ENCODE measurements at places on chromosomes 5 and 9.

DNA sequence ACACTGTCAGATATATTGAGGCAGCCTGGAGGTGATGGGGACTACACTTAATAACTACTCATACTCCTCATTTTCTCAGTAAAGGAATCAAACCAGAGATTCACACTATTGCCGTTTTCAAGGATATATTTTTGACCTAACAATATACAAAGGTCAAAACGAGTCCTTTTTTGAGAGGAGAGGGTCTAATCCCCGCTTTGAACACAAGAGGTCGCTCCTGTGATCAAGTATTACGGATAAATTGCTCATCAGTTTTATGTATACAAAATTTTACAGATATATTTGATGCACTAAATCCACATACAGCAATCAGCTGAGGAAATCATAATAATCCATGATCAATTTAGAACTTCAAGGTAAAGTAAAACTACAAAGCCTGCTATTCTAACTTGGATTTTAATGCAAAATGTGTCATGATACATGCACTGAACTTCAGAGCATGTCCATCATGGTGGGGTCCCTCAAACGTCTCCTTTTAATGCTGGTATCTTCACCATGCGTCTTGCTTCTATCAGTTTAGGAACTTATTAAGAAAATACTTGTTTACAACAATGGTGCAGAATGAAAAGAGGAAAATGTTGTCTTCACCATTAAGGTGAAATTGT lies 2.5 kb upstream of the ISL1 start:
- DNase-seq: no peak

DNA sequence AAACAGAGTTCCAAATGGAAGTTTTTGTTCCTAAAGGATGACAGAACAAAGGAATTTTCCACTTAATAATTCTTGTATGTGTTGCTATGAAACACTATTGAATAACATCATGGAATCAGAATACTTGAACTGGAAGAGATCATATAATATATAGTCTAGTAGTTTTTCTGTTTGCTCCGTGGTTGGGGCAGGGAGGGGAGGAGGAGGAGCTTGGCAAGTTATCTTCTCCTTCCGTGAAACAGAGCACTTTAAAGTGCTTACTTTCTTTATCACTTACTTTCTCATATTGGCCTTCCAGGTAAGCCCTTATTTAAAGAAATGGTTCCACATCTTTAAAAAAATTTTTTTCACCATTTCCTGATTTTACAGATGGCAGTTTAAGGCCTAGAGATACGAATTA lies 165.9 kb upstream of the TLX3 start:
- no peak for DNase-seq

GRCh38 chr9:121085661-121086060 lies 10.9 kb downstream of the CNTRL start:
- no peak for DNase-seq

DNA sequence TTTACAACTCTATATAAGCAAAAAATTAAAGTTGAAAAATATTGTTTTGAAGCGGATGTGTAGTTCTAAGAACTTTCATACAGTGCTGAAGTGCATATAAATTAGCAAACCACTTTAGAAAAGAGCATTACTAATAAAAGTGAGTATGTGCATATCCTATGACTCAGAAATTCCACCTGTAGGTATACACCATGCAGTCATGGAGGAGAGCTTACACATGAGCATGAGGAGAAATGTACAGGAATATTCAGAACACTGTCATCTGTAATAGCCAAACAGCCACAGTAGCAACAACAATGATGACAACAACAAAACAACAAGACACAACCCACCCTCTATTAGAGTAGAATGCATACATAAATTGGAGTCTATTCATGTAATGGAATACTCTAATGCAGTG lies 138.2 kb upstream of the ARRDC3 start:
- no peak for DNase-seq

DNA sequence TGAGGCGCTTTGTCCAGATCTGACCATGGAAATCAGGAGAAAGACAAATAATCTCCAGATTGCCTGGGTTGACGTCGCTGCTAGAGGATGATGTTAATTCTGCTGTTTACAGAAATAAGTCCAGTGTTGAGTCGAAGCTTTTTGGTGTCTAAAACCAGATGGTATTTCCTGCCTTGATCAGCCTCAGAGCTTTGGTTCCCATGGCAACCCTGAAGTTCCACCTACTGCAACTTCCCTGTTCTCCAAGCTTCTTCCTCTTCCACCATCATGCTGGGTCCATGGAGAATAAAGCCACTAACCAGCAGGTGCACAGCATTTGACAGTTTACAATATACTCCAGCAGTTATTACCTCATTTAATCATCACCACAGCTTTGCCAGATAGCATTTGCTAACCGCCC lies 18.0 kb upstream of the GABBR2 start:
- no peak for DNase-seq

DNA sequence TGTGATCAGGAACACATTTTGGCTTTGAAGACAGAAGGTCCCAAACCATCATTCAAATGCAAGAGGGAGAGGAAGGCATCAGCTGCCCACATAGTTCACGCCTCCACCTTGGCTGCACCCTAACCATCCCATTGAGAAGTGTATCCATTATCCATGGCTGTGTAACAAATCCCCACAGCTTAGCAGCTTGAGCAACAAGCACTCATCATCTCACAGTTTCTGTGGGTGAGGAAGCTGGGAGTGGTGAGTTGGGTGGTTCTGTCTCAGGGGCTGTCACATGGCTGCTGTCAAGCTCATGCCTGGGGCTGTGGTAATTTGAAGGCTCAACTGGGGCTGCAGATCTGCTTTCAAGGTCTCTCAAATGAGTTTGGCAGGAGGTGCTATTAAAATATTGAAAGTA lies 23.0 kb upstream of the CEP72 start:
- no peak for DNase-seq

DNA sequence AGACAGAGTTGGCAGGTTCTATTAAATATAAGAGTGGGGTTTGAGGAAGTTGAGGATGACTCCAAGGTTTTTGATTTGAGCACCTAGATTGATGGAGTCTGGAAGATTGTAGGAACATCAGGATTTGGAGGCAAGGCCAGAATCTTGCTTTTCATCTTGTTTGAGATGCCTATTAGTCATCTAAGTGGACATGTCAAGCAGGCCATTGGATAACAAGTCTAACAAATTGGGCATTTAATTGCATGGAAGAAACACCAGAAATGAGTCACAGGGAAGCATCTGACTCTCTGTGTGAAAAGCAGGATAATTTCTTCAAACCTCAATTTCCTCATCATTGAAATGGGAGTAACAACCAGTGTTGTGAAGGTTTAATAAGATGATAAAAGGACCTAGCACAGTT lies 53.3 kb upstream of the ARL15 start:
- DNase-seq: no peak

DNA sequence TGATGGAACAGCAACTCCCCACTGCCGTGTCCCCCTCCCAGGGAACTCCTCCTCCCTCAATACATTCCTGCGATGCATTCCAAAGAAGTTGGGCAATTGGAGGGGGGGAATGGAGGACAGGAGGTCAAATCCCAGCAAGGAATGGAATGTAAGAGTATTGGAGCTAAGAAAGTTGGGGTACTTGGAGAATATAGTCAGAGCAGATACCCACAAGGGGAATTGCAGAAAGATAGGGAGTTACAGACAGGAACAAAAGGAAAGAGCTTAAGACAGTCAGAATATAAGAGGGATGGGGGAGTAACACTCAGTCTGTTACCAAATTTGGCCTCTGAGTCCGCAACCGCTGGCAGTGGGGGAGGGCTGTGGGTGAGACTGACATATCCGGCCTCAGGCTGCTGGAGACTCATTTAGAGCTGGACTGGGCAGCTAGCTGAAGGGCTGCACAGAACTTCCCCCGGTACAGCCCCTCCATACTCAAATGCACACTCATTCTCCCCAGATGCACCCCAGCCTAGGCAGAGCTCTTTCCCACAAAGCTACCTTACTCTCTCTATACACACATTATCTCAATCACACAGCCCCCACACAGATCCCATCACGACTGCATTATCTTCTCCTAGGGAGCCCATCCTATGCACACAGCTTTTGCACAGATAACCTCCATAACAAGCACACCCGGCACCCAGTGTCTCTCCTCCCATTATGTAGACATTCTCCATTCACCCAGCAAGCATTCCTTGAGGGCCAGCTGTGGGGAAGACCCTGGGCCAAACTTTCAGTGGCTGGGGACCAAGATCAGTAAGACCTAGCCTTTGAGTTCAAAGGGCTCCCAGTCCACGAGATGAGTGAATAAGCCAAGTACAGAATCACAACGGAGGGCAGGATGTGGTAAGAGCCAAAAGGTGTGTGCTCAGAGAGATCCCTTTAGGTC lies 3.7 kb downstream of the TLN1 start:
- DNase-seq: no peak

- DNase-seq: no peak
Observed at GRCh38 chr9:90333226-90333625, 309.4 kb downstream of the DIRAS2 start.

DNA sequence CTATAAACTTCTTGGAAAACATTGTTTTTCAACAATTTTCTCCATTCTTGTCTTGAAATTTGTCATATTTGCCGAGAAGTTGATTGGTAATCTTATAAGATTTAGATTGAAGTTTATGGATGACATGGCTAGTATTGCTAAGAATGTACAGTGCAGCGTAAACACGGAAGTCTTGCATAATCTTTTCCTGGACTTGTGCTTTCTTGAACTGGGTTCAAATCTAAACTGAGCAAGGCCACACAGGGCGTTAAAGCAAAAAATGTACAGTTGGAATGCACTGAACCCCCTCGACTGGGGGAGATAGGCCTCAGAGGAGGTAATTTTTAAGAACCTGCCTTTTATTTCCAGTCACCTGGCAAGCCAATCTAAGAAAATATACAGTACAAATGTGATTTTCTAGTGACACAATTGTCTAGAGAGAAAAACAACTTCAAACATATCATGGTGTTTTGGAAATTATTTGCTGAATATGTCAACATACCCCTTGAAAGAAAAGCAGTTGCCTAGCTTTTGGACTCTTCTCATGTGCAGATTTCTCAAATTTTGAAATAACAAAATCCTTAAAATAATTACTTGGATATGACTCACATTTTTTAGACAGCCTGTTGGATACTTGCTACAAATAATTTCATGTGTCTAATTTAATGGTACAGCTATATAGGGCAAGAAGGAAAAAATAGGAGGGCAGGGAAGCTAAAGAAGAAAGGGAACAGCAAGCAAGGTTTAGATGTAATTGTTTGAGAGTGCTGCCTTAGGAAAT lies 18.5 kb upstream of the GAS1 start:
- DNase-seq: no peak

- DNase-seq: no peak
Observed at GRCh38 chr9:120402741-120403542, 177.0 kb downstream of the CDK5RAP2 start.
